Karpas-422 (cell line): ENCODE measurements at places on chromosomes 11 and 22.

DNA sequence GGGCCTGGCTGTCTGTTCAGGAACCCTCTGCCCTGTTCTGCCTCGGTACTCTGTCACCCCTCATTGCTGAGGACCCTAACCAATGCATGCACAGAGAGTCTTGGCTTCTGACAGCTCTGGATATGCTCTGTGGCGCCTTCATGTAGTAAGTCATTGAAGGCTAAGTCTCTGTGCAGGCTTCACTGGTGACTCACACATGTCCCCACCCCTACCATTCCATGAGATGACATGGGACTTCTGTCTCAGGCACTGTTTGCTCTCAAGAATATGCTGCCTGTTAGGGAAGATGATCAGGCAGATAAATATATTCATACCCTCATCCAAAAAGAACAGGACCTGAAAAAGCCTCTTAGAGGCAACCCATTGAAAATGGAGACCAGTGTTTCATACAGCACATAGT lies 43.6 kb upstream of the HORMAD2 start:
- DNase-seq, result no peak

DNA sequence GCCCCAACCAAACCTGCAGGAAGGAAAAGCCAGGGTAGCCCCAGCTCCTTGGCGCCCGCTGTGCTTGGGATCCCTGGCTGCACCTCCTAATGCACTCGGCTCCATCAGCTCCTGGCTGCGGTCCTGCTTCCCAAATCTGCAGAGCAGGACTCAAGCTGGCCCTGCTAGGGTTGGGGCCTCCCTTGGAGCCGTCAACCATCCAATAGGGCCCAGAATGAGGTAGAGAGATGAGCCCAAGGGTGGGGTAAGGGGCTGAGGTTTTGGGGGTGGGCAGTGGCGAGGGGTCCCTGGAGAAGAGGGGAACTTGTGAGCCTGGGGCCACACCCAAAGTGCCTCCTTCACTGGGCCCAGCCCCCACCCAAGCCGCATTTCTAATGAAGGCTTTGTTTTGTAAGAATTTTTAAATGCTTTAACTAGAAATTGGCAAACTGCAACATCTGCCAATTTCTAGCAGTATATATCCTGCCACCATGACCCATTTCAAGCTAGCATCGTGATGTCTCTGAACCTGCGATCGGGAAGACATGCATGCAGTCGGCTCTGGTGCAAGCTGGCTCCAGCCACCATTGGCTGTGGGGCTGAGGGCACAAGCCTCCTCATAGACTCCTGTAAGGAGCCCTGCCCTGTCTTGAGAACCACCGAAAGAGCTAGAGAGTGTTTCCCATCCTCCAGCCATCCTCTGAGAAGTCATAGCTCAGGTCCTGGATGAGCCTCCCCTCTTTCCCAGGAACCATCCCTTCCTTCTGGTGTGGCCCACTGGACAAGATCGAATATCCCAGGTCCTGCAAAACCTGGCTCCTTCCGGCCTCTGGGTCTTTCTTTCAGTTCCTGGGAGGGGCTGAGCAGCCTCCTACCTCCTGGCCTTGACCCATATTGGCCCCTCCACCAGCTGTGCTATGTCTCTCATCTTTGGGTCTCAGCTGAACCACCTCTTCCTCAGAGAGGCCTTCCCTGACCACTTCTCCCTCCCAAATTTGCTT lies 15.5 kb downstream of the C1QTNF6 start:
- DNase-seq, result no peak

GRCh38 chr11:33362051-33362910 lies 105.1 kb downstream of the HIPK3 start:
- DNase-seq, result peak; percentile 87

- no peak for DNase-seq
Measured at GRCh38 chr11:72239849-72240460, 4.0 kb downstream of the PHOX2A start.

DNA sequence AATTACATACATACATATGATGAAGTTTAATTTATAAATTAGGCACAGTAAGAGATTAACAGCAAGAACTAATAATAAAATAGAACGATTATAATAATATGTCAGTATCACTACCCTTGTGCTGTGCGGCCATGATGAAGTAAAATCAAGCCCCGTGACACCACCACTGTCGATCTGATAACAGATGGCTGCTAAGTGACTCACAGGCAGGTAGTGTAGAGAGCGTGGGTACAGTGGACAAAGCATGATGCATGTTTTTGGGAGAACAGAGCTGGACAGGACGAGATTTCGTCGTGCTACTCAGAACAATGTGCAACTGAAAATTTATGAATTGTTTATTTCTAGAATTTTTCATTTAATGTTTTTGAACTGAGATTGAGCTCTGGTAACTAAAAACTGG lies 108.4 kb upstream of the TIMP3 start:
- DNase-seq, result no peak

GRCh38 chr11:118435290-118435892 lies 901 bp upstream of the KMT2A start:
- peak; percentile 93 for DNase-seq

DNA sequence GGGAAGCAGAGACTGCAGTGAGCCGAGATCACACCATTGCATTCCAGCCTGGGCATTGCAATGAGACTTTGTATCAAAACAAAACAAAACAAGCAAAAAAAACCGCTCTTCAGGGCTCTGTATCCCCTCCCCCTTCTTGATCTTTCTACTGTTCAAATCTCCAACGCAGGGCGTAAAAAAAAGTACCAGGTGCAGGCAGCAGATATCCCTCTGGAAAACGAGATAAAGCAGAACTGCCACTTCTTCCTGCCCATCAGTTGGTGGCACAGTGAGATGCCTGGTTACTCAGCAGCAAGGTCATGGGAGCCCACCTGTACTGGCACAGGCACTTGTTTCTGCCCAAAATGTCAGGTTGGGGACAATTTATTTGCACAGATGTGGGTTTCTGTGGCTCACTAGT lies 11.2 kb downstream of the CCS start:
- DNase-seq, result no peak

DNA sequence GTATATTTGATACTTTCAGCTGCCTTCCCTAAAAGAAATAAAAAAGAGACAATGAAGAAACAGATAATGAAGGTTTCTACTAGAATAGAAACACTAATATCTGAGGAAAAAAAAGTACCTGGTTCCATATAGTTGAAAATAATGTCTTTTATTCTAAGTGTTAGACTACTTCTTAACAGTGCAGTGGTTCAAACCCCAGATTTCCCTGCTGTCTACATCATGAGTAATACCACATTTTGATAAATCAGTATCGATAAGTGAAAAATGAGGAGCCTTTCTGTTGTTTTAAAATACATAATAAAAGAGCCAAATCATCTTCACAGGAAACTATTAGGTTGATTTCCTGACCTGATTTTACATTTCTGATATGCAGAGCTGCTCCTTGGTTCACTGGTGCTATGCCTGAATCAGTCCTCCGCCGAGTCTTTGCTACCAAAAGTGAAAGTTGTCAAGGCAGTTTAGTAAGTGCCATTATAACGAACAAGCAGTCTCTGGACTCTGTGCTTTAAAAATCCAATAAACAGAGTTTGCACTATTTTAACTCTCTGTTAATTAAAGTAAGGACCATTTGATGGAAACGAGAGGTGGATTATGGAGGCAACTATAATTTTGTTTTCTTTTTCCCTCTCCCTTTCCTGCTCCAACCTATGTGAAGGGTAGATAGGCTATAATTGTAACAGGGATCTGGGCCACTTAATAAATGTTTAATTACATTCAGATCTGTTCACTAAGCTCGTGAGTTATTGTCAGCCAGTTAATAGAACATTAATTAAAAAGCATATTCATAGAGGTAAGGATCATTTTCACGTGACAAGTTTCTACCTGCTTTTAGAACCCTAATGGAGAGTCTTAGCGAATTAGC lies 724.5 kb upstream of the RAG2 start:
- DNase-seq, result no peak

- DNase-seq, result peak; percentile 30
Measured at GRCh38 chr11:14455648-14456430, 43.8 kb downstream of the COPB1 start.

GRCh38 chr11:71774603-71775222 lies 58.3 kb upstream of the DEFB108B start:
- no peak for DNase-seq
